ENCODE measurements at places on chromosomes 2 and 18.

DNA sequence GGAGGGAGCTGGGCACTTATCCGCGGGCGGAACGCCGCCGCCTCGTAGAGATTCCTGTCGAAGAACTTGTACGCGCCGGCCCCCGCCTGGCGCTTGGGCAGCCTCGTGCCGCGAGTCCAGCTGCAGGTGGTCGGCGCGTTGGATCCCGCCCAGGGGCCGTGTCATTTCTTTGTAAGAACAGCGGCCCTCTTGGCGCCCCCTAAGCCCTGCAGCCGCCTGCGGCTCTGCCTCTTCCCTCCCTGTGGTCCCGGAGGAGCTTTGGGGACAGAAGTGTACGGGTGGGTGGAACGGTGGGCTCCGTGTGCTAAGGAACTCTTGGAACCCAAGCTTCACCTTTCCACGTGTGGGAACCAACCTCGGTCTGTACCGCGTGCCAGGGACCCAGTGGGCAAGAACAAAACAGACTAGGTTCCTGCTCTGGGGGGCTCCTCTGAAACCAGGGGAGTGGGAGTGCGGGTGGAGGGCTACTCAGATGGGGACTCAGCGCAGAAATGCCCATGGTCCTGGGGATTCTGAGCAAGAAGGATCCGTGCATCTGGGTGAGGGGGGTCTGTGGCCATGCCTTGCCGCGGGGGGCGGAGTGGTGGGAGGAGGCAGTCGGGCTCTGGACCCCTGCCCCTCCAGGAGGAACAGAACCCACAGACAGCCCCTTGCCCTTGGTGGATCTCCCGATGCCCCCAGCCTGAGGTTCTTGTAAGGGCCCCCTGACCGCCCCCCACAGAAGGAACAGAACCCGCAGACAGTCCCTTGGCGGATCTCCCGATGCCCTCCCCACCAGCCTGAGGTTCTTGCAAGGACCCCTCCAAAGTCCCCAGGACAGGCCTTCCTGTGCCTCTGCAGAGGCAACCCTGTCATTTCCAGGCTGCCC, 1.5 kb downstream of the GPC1 start:
- H3K4me1 ChIP-seq: peaks cover 12% of the 10 kb centered on the region
- no peaks in the 10 kb centered on the region for H3K36me3 ChIP-seq
- DNase-seq: no peak

GRCh38 chr2:144464730-144465129, 55.2 kb downstream of the ZEB2 start:
- H3K27ac ChIP-seq: no peak overlapping the region
- no peak for DNase-seq
- H3K4me1 ChIP-seq: peaks cover 2% of the 10 kb centered on the region
- no peaks in the 10 kb centered on the region for H3K36me3 ChIP-seq

- H3K36me3 ChIP-seq: peaks cover 39% of the 10 kb centered on the region
- no peaks in the 10 kb centered on the region for H3K27me3 ChIP-seq
- no peak for DNase-seq
- no peak overlapping the region for H3K27ac ChIP-seq
These were observed 7.5 kb downstream of the C18orf32 start for GRCh38 chr18:49479381-49480137.

GRCh38 chr18:36298126-36298741, 721 bp downstream of the FHOD3 start:
- H3K36me3 ChIP-seq: no peaks in the 10 kb centered on the region
- H3K4me1 ChIP-seq: no peaks in the 10 kb centered on the region
- no peak for DNase-seq

DNA sequence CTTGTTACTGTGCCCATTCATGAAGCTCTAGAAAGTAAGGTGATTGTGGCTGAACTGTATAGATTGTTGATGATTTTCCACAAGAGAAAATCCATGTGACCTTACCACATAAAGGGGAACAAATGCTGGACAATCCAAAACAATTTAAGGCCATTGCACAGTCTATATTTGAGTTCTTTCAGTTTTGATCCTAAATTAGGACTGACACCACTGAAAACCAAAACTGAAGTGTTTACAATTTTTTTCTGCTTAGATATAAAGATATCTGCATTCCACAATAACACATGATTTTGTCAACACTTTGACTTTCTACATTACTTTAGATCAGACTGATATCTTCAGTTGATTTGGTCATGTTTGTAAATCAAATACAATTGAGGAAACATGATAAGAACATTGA, 123.6 kb upstream of the SLC38A11 start:
- no peaks in the 10 kb centered on the region for H3K27me3 ChIP-seq
- DNase-seq: no peak
- no peak overlapping the region for H3K4me3 ChIP-seq
- H3K36me3 ChIP-seq: no peaks in the 10 kb centered on the region
- H3K4me1 ChIP-seq: no peaks in the 10 kb centered on the region
- no peak overlapping the region for H3K27ac ChIP-seq

- H3K4me1 ChIP-seq: peaks cover 32% of the 10 kb centered on the region
- no peak for DNase-seq
- H3K4me3 ChIP-seq: no peak overlapping the region
- no peaks in the 10 kb centered on the region for H3K27me3 ChIP-seq
- no peak overlapping the region for H3K27ac ChIP-seq
These were observed 5.8 kb downstream of the PECR start for GRCh38 chr2:216075510-216076485.

GRCh38 chr18:73741946-73742345, 405.7 kb downstream of the FBXO15 start:
- no peak for DNase-seq
- H3K4me1 ChIP-seq: no peaks in the 10 kb centered on the region
- H3K27ac ChIP-seq: no peak overlapping the region
- no peak overlapping the region for H3K4me3 ChIP-seq
- H3K27me3 ChIP-seq: no peaks in the 10 kb centered on the region
- no peaks in the 10 kb centered on the region for H3K36me3 ChIP-seq

DNA sequence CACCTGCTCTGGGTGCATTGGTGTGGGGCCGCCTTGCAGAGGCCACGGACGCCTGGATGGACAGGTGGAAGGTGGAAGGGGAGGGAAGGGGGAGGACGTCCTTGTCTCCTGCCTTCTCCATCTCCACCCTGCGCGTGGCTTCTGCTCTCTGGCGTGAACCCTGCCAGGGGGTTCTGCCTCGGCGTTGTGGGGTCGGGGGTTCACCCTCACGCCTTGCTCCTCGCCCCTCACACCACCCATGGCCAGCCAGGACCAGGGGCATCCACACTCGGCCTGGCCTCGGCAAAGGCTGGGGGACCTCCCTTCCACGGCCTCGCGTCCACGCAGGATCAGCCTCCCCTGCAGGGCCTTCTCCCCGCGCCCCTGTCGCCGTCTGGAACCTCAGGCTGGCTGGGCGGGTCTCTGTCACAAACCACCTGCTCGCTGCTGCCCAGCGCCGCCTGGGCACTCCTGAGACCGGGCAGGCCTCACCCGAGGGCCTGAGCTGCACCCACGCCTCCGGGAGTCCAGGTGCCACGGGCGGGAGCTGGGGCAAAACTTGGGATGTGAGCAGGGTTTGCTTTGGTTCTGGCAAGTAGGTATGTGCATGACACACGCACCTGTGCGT, 655.9 kb downstream of the GALR1 start:
- H3K27me3 ChIP-seq: no peaks in the 10 kb centered on the region
- no peak overlapping the region for H3K27ac ChIP-seq
- no peaks in the 10 kb centered on the region for H3K4me1 ChIP-seq
- no peaks in the 10 kb centered on the region for H3K36me3 ChIP-seq
- no peak overlapping the region for H3K4me3 ChIP-seq
- no peak for DNase-seq

GRCh38 chr2:64168756-64169155, 24.5 kb upstream of the PELI1 start:
- H3K4me3 ChIP-seq: no peak overlapping the region
- peaks cover 3% of the 10 kb centered on the region for H3K27me3 ChIP-seq

GRCh38 chr2:51734115-51734514, 702.2 kb upstream of the NRXN1 start:
- no peaks in the 10 kb centered on the region for H3K4me1 ChIP-seq
- no peaks in the 10 kb centered on the region for H3K27me3 ChIP-seq
- no peak overlapping the region for H3K27ac ChIP-seq
- H3K36me3 ChIP-seq: no peaks in the 10 kb centered on the region
- no peak for DNase-seq
- H3K4me3 ChIP-seq: no peak overlapping the region

- no peaks in the 10 kb centered on the region for H3K27me3 ChIP-seq
- no peak for DNase-seq
- H3K4me3 ChIP-seq: no peak overlapping the region
- H3K36me3 ChIP-seq: peaks cover 5% of the 10 kb centered on the region
These were observed 19.7 kb downstream of the CCNYL1 start for GRCh38 chr2:207731138-207731537.

DNA sequence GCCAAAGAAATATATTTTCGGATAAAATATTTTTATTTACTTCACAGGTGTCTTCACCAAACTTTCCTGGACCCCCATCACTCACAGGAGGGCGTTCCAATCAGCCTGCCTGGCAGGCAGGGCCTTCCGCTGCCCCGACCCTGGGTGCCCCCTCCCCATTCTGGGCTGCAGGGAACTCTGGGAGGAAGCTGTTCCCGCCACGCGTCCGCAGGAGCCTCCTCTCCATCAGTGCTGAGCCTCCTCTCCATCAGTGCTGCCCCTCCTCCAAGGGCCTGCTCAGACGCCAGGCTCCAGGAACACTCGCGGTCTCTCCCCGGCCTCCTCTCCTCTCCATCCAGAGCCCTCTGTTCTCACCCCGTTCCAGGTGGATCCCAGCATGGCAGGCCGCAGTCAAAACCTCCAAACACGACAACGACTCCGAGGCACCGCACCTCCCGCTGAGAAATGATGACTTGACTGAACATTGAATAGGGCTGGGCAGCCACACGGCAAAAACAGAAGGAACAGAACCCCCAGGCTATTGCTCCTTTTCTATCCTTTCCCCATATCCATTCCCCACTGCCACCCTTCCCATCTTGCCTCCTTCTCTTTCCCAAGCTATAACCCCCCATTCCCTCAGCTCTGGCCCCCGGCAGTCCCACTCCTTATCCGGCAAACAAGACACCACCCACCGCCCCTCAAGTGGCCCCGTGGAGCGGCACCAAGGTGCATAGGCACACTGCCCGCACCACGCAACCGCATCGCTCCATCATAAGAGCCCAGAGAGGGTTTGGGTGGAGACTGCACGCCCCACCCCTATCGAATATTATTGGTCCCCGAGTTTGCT, 268.6 kb upstream of the RAB6C start:
- no peaks in the 10 kb centered on the region for H3K36me3 ChIP-seq
- DNase-seq: no peak
- H3K27ac ChIP-seq: no peak overlapping the region
- no peaks in the 10 kb centered on the region for H3K27me3 ChIP-seq
- no peaks in the 10 kb centered on the region for H3K4me1 ChIP-seq

- no peaks in the 10 kb centered on the region for H3K27me3 ChIP-seq
- H3K27ac ChIP-seq: no peak overlapping the region
- H3K4me3 ChIP-seq: no peak overlapping the region
- no peaks in the 10 kb centered on the region for H3K4me1 ChIP-seq
These were observed 401.0 kb downstream of the SUCLG1 start for GRCh38 chr2:84057917-84058560.

DNA sequence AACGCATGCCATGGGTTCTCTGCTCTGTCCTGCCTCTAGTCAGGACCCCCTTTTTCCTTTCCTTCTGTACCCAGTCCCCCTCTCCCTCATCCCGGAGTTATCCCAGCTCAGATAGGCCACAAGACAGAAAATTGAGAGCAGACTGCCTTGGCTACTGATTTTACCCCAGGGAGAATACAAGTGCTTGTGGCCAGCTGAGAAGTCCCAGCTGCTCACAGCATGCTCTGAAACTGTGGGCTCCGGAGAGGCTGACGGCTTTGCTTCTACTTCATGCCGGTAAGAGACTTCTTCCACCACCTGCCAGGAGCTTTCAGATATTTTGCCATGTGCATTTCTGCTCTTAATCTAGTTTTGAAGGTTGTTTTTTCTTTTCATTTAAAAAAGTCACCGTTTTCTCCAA, 20.0 kb upstream of the SIX2 start:
- H3K27me3 ChIP-seq: peaks cover 10% of the 10 kb centered on the region
- no peaks in the 10 kb centered on the region for H3K36me3 ChIP-seq
- no peak overlapping the region for H3K4me3 ChIP-seq
- DNase-seq: no peak
- H3K4me1 ChIP-seq: no peaks in the 10 kb centered on the region

DNA sequence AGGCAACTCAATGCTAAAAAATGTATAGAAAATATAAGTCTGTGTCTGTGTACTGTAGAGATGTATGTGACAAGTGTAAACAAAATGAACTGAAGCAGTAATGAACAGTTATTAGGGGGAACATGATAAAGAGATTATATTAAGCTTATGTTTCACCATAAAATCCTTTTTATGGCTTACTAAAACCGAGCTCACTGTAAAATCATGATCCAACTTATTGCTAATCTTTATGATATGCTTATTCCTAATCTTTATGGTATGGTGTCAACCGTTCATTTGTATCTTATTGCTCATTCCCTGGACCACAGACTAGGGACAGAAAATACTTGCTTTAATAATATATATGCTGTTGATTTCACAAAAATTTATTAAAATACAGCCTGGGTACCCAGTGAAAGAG, 62.1 kb downstream of the TNFRSF11A start:
- H3K36me3 ChIP-seq: peaks cover 43% of the 10 kb centered on the region
- peaks cover 9% of the 10 kb centered on the region for H3K4me1 ChIP-seq
- no peak for DNase-seq
- no peaks in the 10 kb centered on the region for H3K27me3 ChIP-seq

DNA sequence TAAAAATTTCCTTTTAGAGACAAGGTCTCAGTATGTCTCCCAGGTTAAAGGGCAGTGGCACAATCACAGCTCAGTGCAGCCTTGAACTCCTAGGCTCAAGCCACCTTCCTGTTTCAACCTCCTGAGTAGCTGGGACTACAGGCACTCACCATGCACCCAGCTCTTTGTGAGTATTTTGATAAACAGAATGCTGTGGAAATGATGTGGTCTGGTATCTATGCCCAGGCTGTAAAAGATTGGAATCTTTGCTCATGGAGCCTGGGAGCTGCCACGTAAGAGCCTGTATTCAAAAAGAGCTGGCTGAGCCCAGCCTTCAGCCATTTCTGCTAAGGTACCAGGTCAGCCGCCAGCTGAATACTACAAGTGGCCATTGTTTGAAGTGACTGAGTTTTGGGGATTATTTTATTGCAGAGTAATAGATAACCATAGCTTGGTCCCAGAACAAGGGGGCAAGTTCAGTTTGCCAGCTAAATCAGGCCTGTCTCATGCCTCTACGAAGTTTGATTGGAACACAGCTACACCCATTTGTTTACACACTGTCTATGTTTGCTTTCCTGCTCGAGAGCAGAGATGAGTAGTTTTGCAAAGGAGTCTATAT, 21.3 kb upstream of the ARL5A start:
- H3K27me3 ChIP-seq: peaks cover 16% of the 10 kb centered on the region
- no peak overlapping the region for H3K27ac ChIP-seq
- no peak overlapping the region for H3K4me3 ChIP-seq
- H3K4me1 ChIP-seq: no peaks in the 10 kb centered on the region
- no peaks in the 10 kb centered on the region for H3K36me3 ChIP-seq

GRCh38 chr2:20350041-20350712, 467 bp downstream of the PUM2 start:
- no peaks in the 10 kb centered on the region for H3K27me3 ChIP-seq
- H3K4me1 ChIP-seq: peaks cover 39% of the 10 kb centered on the region
- peaks cover 29% of the 10 kb centered on the region for H3K36me3 ChIP-seq
- peak overlapping the region; percentile 84 for H3K4me3 ChIP-seq
- peak overlapping the region; percentile 80 for H3K27ac ChIP-seq

GRCh38 chr2:135219226-135219625, 167.1 kb downstream of the RAB3GAP1 start:
- no peaks in the 10 kb centered on the region for H3K27me3 ChIP-seq
- H3K4me3 ChIP-seq: no peak overlapping the region
- H3K36me3 ChIP-seq: no peaks in the 10 kb centered on the region
- H3K27ac ChIP-seq: no peak overlapping the region

Data from T-helper 2 cell treated with Interferon-gamma antibody and Interleukin-4, amounts not matched to agents 5 μg/mL and 100 μg/mL, for 36 hours (primary cell).